ENCODE measurements at places on chromosomes 7 and 10.

GRCh38 chr7:84105586-84105985 is 89.0 kb downstream of the SEMA3A start:
- DNase-seq: no peak

DNA sequence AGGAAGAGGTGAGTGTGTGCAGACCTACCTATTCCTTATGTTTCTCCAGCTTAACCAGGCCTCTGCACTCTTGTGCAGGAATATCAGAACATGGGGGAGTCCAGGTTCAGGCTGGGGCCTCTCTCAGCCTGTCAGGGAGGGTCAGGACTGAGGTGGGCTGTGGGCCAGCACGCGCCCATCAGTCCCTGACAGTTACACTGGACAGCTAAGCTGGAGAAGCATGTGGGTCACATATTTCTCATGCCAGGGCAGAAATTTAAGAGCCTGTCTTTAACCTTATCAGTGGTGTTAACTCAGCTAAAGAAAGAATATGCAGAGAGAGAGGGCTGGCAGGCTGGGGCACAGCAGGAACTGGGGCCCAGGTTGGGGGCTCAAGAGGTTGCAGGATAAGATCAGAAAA is 8.7 kb upstream of the POLD2 start:
- DNase-seq: no peak

DNA sequence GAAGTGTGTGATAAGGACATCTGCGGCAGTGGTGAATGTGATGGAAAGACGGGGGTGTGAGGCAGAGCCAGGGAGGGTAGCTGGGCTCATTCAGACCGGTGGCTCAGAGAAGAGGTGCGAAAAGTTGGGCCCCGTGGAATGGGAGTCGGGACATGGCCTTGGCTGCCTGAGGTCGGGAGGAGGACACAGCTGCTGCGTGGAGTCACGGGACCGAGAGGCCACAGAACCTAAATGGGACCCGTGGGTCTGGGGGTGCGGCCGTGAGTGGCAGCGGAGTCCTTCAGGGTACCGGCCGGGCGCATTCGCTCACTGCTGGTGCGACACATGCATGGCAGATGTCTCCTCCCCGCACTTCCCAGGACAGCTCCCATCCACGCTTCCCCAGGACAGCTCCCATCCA is 22.9 kb upstream of the LARP4B start:
- no peak for DNase-seq

- DNase-seq: peak; percentile 92
These were observed 103.0 kb downstream of the TCF7L2 start for GRCh38 chr10:113053091-113053490.

DNA sequence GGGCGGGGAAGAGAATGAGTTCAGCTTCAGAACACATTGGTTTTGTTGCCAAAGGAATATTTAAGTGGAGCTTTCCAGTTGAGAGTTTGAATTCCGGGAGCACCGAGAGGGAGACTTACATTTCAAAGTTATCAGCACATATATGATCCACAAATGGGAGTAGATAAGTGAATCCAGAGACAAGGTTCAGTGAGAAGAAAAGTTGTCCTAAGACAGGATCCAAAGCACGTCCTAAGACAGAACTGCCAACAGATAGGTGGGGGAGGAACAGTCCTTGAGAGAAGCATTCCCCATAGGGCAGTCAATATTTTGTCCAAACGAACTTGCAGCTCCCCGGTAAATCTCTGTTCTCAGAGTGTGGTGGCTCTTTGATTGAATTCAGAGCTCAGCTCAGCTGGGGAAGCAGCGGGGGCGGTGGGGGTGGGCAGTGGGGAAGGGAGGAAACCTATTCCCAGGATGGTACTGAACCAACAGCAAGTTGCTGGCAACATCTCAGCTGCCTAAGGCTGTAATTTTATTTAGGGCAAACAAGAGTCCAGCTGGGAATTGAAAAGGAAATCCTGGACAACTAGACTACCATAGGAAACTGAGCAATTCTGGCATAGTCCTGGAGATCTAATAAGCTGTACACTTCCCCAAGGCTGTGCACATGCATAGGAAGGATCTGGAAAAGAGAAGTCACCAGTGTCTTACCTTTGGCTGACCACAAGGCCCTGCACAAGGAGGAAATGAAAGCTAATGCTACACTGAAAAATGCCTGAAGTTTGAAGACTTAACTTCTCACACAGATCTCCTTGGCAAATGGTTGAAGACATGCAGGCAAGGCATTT is 94.2 kb upstream of the CXCL12 start:
- DNase-seq: no peak
